Jurkat, Clone E6-1 (cell line): ENCODE measurements at places on chromosomes 1 and 21.

DNA sequence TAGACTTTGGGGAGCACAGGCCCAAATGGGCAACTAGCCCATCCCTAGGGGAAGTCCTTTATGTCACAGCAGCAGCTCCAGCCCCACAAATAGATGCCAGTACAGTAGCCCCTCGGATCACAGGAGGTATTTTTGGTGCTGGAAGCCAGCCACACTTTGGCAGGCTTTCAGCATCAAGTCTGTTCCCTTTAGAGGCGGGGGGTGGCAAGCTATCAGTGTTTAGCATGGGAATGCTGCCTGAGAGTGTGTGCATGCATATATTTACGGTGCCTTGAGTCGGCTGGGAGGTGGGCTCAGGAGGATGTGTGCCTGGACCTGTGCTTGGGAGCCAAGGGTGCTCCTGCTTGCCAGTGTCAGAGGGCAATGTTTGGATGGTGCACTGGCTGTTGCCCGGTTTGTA, 3.5 kb upstream of the PLXNA2 start:
- no peak for DNase-seq

- DNase-seq: no peak
Measured at GRCh38 chr1:174000371-174000770, 21.8 kb downstream of the RC3H1 start.

- DNase-seq: no peak
Measured at GRCh38 chr1:184553845-184554244, 167.0 kb downstream of the C1orf21 start.

GRCh38 chr1:86423873-86424272, at the start of gene CLCA2:
Gene CLCA2 (plus strand): TSS chr1:86424171. CDS start chr1:86424248, 77 bp downstream.
- no peak for DNase-seq

DNA sequence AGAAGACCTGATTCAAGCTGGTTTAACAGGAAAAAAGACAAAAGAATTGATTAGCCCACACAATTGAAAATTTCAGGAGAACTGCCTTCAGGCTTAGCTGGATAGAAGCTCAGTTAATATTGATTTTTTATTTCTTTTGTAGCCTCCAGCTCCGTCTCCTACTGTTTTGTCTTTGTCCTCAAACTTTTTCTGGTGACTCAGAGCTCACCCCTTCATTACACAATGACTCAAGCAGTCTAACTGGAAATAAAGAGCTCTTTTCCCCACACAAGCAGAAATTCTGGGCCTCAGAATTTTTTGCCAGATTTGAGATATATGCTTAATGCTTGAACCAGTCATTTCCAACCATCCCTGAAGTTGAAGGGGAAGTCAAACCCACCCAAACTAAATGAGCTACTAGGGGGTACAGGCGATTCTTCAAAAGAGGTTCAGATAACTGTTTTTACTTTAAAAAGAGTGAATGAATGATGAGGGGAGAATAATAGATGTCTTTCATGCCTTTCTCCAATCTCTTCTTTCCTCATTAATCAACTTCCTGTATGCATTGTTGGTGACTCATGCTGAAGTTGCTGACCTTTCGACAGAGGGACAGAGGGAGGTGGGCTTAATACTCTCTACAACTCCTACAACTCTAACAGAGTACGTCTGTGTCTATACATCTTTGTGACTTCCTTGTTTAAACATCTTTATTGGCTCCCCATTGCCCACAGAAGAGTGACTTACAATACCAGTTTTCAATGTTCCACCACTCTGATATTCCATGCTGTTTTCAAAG, 6.2 kb upstream of the ACP6 start:
- no peak for DNase-seq

- no peak for DNase-seq
Measured at GRCh38 chr1:226754793-226755533, 15.9 kb upstream of the ITPKB start.

DNA sequence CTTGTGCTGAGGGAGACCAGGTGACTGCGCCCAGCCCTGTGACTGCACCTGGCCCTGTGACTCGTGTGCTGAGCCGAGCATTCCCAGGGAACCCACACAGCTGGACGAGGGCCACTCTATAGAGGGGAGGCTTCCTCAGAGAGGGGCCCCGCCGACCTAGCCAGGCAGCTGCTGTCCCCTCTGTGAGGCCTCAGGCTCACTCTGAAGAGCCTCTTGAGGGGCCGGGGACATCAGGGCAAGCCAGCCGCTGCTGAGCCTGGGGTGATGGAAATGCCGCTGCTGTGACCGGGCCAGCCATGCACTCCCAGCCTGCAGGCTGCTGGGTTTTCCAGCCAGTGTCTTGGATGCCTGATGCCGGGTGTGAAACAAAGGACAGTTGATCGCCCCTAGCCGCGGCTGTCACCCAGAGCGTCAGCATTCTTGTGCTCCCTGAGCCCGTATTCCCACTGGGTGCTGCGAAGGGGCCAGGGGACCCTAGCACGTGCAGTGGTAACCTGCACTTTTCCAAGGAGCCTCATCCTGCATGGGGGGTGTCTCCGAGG, 17.5 kb downstream of the PFKL start:
- no peak for DNase-seq

GRCh38 chr1:158583962-158584361, 4.3 kb upstream of the OR10X1 start:
- no peak for DNase-seq

- DNase-seq: no peak
Measured at GRCh38 chr1:201696217-201696761, 132.7 kb upstream of the IPO9 start.

- no peak for DNase-seq
Measured at GRCh38 chr1:53621144-53621543, 117.8 kb downstream of the GLIS1 start.

GRCh38 chr21:39040494-39041110, 142.6 kb downstream of the PSMG1 start:
- DNase-seq: no peak

GRCh38 chr1:182995894-182996293, 27.3 kb upstream of the LAMC1 start:
- no peak for DNase-seq

GRCh38 chr1:107010582-107010981, 45.9 kb upstream of the PRMT6 start:
- DNase-seq: no peak

DNA sequence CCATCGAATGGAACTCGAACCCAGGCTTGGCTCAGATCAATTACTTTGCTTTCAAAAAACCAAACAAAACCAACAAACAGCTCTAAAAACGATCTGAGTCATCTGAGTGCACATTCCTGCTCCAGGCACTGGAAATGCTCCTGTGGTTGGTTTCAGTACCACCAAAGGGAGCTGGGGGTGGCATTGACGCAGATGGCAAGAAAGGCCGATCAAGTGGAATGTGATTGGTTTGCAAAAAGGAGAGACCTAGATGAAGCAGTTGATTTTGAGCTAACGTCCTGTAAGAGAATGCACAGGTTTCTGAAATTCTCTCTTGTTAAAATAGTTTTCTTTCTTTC, 39.5 kb downstream of the PIK3CD start:
- DNase-seq: no peak

DNA sequence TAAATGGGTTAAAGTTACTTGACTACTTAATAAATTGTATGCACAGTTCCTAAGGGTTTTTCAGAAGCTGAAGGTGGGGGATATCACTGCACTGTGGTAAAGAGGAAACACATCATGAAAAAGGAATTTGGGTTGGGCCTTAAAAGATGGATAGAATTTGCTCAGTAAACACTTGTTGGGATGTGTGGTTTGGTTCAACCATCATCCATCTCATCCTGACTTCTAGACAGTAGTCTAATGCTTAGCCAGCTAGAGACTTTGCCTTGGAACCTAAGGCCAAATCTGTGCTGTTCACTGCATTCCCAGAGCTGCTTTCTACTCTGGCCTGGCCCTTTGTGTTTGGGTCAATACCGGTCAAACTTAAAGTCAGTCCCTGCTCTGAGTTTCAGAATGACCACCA, 30.6 kb downstream of the LY9 start:
- no peak for DNase-seq

- DNase-seq: peak; percentile 39
Measured at GRCh38 chr1:167210966-167211674, 9.6 kb upstream of the POU2F1 start.

DNA sequence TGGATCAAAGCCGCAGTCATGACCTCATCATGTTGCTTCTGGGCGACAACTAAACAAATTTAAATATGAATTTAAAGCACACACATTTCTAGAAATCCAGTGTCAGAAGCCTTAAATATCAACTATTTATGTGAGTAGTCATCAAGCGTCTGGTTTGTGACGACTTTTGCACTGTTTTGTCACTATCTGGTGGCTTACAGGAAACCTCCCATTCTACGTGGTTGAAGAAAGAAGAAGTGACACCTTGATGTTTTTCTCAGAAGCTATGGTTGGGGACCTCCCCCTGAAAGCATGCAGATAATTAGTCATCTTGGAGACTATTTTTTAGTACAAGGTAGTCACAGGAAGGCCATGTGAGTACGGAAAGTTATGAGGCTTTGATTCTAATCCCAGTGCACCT, 58.5 kb downstream of the TENT5C start:
- DNase-seq: no peak

DNA sequence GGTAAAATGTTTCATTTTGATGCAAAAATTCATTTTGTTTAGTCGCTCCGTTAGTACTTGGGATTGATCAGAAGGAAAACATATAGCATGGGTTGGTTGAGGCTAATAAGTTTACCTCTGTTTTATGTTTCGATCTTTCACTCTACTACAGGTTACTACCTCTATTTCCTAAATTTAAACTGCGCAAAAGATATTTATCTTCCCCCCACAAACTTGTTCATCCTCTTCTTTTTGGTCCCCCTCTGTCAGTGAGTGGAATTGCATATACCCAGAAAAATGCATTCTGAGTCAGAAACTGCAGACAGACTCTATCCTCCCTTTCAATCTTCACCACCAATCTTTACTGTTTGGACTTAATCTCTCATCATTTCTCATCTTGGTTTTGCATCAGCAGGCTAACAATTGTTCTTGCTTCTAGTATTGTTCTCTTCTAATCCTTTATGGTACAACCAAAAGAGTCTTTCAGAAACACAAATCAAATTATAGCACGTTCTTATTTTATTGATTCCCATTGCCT, 316.0 kb upstream of the ADGRL4 start:
- DNase-seq: no peak
